Neural crest cell (in vitro differentiated cells): ENCODE measurements at places on chromosomes 1 and 21. TPM values are rescaled to one million over a fixed set of nuclear protein-coding genes. Genes with fewer than 3 reads are reported as not detected.
A peak's percentile ranks its signal among the peaks of the same experiment; 100 is the strongest.

GRCh38 chr1:150876119-150876454, 312 bp downstream of the ARNT start:
- no peaks in the 10 kb centered on the region for H3K27me3 ChIP-seq
- no peak for DNase-seq
- H3K36me3 ChIP-seq: peaks cover 3% of the 10 kb centered on the region
- H3K4me3 ChIP-seq: peak overlapping the region; percentile 95

- no peaks in the 10 kb centered on the region for H3K36me3 ChIP-seq
- no peak overlapping the region for H3K4me3 ChIP-seq
- H3K4me1 ChIP-seq: no peaks in the 10 kb centered on the region
- no peak overlapping the region for H3K27ac ChIP-seq
These were observed 28.1 kb downstream of the RNF187 start for GRCh38 chr1:228515200-228515834.

GRCh38 chr1:76583875-76584477, 283.3 kb upstream of the ST6GALNAC5 start:
- no peak for DNase-seq
- H3K36me3 ChIP-seq: no peaks in the 10 kb centered on the region
- H3K27ac ChIP-seq: no peak overlapping the region
- no peaks in the 10 kb centered on the region for H3K27me3 ChIP-seq

DNA sequence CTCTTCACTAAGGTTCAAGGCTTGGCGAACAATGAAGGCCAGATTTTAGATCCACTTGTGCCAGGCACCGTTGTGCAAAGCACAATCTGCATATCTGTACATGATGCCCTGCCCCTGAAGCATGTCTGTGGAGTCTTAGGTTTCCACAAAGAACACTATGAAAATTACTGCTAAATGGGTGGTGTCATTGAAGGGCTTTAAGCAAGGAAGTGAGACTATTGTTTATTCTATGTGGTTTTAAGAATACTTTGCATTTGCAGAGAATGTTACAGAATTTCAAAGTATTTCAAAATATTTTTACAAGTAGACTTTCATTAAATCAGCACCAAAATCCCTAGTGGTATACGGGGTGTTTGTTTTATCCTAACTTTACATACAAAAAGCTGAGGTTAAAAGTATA, 8.8 kb downstream of the TSEN15 start:
- peaks cover 38% of the 10 kb centered on the region for H3K4me1 ChIP-seq
- DNase-seq: no peak
- H3K36me3 ChIP-seq: peaks cover 27% of the 10 kb centered on the region
- no peaks in the 10 kb centered on the region for H3K27me3 ChIP-seq

DNA sequence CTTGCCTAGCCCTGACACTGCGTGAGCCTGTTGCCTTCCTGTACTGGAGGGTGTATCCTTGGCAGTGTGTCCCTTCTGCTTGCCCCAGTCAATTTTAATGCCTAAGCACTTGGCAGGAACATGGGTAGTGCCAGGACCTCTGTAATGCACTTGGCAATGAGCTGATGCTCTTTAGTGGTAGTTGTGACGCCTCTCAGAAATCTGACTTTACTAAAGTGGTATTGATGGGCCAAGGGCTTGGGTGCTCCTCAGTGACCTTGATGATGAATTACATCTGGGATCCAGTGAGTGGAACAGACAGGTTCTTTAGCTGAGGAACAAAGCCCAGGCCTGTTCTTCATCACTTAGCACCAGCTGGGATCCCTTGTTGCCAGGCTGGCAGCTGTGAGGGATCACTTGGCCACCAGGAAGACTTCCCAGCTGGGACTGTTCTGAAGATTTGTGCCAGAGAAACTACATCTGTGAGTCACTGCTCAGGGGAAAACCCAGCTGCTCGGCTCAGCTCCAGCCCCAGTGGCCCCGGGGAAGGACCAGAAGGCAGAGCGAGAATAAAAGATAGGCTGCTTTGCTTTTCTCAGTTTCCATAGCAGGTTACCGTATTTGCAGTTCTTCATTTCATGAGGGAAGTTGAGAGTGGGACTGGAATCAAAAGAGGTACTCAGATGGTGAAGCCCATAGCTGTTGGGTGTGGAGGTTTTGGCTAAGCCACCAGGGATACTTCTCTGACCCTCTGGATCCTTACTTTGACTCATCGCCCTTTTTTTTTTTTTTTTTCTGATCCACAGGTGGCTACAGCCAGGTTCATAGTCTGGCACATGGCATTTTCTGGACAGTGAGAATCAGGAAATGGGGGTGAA, 28.5 kb upstream of the KCNA2 start:
- peaks cover 33% of the 10 kb centered on the region for H3K27me3 ChIP-seq
- no peaks in the 10 kb centered on the region for H3K36me3 ChIP-seq
- no peaks in the 10 kb centered on the region for H3K4me1 ChIP-seq
- H3K4me3 ChIP-seq: no peak overlapping the region
- H3K27ac ChIP-seq: no peak overlapping the region
- no peak for DNase-seq

DNA sequence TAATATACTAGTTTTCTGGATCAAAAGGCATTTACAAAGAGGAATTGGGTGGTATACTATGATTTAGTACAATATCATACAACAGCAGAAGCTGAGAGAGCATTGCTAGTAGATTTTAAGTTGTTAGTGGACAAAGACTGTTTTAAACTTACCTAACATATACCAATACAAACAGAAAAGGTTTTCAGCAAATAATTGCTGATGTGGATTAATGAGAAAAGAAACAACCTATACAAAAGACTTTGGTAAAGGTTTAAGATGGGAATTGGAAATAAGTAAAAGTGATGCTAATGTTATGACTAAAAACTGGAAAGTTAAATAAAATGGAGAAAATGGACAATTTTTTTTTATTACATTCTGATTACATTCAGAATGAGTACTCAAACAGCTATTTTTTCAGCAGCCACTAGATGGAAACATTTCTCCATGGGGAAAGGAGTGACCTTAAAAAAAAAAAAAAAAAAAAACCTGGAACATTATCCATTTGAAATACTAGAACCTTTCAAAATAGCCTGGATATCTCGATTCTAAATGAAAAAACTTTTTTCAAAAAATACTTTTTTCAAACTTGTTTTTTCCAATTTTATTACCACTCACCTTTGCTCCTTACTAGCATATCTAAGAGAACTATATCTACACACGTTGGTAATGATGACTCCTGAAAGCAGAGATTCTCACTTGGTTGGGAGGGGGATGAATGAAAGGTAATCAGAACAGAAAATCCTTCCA, 55.4 kb downstream of the EPRS1 start:
- H3K4me1 ChIP-seq: no peaks in the 10 kb centered on the region
- no peak overlapping the region for H3K4me3 ChIP-seq
- H3K27me3 ChIP-seq: no peaks in the 10 kb centered on the region

- no peaks in the 10 kb centered on the region for H3K36me3 ChIP-seq
- H3K27ac ChIP-seq: no peak overlapping the region
- peaks cover 9% of the 10 kb centered on the region for H3K4me1 ChIP-seq
- no peak for DNase-seq
- H3K4me3 ChIP-seq: no peak overlapping the region
These were observed 20.7 kb downstream of the CD34 start for GRCh38 chr1:207890136-207890738.

The HEYL gene
- 4.9 and 5.0 TPM in 2 replicates for total RNA-seq

DNA sequence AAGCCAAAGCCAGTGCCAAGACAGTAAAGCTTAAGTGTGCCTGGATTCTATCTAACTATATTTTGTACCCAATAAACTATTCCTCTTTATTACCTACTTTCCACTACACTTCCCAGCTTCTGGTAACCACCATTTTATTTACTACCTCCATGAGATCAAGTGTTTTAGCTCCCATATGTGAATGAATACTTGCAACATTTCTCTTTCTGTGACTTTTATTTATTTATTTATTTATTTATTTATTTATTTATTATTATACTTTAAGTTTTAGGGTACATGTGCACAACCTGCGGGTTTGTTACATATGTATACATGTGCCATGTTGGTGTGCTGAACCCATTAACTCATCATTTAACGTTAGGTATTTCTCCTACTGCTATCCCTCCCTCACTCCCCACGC, 582.1 kb downstream of the AMY1C start:
- H3K4me1 ChIP-seq: no peaks in the 10 kb centered on the region
- no peak for DNase-seq
- H3K27ac ChIP-seq: no peak overlapping the region
- H3K36me3 ChIP-seq: peaks cover under 1% of the 10 kb centered on the region

DNA sequence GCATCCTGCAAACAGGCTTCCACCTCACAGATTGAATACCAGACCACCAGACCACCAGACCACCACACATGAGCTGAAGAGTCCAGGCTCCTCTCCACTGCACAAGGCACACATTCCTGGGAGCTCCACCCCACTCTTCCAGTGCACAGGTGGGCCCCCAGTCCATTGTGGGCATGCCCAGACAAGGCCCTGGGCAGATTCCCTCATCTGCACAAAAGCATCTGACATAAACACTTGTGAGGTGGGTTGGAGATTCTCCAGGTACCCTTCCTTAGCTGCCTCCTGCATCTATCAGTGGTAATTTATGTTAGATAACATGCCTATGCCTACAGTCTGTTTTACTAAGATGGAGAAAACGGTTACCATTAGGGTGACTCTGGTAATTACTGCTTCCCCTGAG, 11.6 kb upstream of the CTBS start:
- no peak for DNase-seq
- no peak overlapping the region for H3K4me3 ChIP-seq
- peaks cover 9% of the 10 kb centered on the region for H3K4me1 ChIP-seq
- no peaks in the 10 kb centered on the region for H3K36me3 ChIP-seq

DNA sequence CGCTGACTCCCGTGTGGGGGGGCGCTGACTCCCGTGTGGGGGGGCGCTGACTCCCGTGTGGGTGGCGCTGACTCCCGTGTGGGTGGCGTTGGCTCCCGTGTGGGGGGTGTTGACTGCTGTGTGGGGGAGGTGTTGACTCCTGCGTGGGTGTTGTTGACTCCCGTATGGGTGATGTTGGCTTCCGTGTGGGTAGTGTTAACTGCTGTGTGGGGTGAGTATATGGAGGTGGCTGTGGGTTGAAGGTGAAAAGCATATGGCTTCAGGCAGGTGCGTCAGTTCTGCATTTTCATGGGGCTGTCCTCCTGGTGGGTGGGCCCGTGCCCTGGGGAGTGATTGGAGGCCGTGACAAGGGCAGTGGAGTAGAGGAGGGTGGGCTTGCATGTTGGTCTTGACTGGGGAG, 7.9 kb downstream of the PLCH2 start:
- no peaks in the 10 kb centered on the region for H3K36me3 ChIP-seq
- DNase-seq: no peak
- no peaks in the 10 kb centered on the region for H3K4me1 ChIP-seq
- H3K27ac ChIP-seq: no peak overlapping the region
- H3K27me3 ChIP-seq: no peaks in the 10 kb centered on the region
- H3K4me3 ChIP-seq: no peak overlapping the region
